Activated naive CD8-positive, alpha-beta T cell treated with anti-CD3 and anti-CD28 coated beads, Interleukin-2, amount 10 ng/mL, durations not matched to agents 7 days and 5 days (primary cell): ENCODE measurements at places on chromosomes 3 and 15.

- H3K27me3 ChIP-seq, result peaks cover 2% of the 10 kb centered on the region
- H3K4me3 ChIP-seq, result no peak overlapping the region
- no peak for DNase-seq
These were observed 2.8 kb upstream of the GP5 start for GRCh38 chr3:194401868-194402329.

- no peaks in the 10 kb centered on the region for H3K27me3 ChIP-seq
- H3K4me3 ChIP-seq, result no peak overlapping the region
- no peak overlapping the region for H3K27ac ChIP-seq
- no peak for DNase-seq
- H3K4me1 ChIP-seq, result no peaks in the 10 kb centered on the region
These were observed 205.5 kb downstream of the MECOM start for GRCh38 chr3:169457807-169458697.

GRCh38 chr3:172687501-172687900, 23.4 kb downstream of the NCEH1 start:
- no peak for DNase-seq
- H3K4me3 ChIP-seq, result no peak overlapping the region
- H3K36me3 ChIP-seq, result no peaks in the 10 kb centered on the region
- H3K27ac ChIP-seq, result no peak overlapping the region

DNA sequence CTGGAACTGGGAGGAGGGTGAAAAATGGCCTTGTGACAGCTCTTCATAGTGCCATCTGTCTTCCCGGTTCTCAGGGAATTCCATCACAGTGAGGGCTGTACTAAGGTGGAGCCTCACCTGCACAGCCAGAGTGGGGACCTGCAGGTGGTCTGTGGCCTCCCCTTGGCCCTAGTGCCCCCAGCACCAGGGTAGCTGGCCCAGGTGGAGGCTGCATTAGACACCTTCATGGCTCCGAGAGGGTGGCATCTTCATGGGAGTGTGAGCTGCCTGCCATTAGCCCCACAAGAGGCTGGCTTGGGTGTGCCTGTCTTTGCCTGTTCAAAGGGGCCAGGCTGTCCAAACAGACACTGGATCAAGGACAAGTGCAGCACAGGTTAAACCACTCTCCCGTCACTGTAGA, 95.5 kb upstream of the PRR23E start:
- no peaks in the 10 kb centered on the region for H3K4me1 ChIP-seq
- no peaks in the 10 kb centered on the region for H3K27me3 ChIP-seq
- no peak for DNase-seq

DNA sequence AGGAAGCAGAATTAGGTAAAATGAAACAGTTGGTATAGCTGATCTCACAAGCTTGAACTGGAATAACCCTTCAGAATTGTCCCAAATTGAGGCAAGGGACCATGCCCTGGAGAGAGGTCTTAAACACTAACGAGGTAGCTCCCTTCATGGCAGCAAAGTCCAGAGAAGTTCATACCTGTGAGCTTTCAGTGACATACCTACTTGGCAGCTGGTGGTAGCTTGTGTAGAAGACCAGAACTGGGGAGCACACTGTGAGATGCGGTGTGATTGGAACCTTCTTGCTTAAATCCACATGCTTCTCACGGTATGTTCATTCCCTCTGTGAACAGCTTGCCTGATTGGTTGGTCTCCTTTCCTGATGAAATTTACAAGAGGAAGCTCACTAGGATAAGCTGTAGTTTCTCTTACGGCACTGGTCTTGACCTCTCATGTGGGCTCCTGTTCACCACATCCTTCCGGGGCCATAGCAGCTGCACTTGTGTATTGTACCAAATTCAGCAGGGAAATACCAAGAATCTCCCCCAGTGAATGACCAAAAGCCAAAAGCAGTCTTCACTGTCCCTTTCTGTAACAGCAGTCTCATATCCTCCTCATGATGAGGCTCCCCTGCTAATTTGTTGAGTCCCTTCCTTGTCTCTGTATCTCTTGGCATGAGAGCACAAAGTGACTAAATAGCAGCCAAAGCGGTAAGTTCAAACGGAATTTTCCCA, 483.7 kb upstream of the FRG2C start:
- no peak overlapping the region for H3K27ac ChIP-seq
- H3K4me3 ChIP-seq, result no peak overlapping the region
- H3K27me3 ChIP-seq, result no peaks in the 10 kb centered on the region
- H3K36me3 ChIP-seq, result no peaks in the 10 kb centered on the region
- H3K4me1 ChIP-seq, result no peaks in the 10 kb centered on the region
- no peak for DNase-seq

GRCh38 chr3:180433152-180433551, 168.8 kb upstream of the TTC14 start:
- no peak overlapping the region for H3K4me3 ChIP-seq
- no peak for DNase-seq
- H3K36me3 ChIP-seq, result no peaks in the 10 kb centered on the region
- no peak overlapping the region for H3K27ac ChIP-seq
- H3K4me1 ChIP-seq, result no peaks in the 10 kb centered on the region

DNA sequence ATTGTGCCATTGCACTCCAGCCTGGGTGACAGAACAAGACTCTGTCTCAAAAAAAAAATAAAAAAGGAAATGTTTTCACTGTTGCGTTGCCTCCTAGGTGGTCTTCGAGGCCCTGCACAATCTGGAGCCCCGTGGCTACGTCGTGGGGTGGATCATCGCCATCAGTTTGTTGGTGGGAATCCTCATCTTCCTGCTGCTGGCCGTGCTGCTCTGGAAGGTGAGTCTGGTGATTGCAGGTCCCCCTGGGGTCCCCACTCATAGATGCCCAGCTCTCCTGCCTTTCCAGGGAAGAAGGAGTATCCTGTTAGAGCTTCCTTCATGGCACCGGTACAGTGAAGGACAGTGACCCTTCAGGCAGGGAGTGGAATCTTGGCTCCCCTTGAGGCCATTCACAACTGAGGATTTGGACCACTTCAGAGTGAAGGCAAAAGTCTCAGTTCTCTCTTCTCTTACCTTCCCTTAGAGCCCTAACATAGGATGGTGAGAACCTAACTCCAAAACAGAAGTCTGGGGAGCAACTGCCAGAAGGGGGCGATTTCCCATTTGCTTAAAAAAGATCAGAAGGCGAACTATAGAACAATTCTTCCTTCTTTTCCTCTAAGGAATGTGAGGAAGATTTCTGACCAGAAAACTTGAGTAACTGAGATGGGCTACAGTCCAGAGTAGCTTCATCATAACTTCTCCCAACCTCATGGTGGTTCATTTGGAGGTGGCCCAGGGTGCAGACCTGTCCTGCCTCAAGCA, 57.8 kb upstream of the CTDSPL start:
- no peak overlapping the region for H3K4me3 ChIP-seq
- no peaks in the 10 kb centered on the region for H3K36me3 ChIP-seq
- no peak for DNase-seq
- no peaks in the 10 kb centered on the region for H3K4me1 ChIP-seq

GRCh38 chr15:76342058-76342381, 5.4 kb downstream of the ISL2 start:
- peak overlapping the region; percentile 51 for H3K4me3 ChIP-seq
- peak; percentile 46 for DNase-seq
- peaks cover 2% of the 10 kb centered on the region for H3K36me3 ChIP-seq
- H3K27ac ChIP-seq, result no peak overlapping the region
- peaks cover 38% of the 10 kb centered on the region for H3K4me1 ChIP-seq

GRCh38 chr15:35627696-35628095, 81.7 kb upstream of the DPH6 start:
- no peaks in the 10 kb centered on the region for H3K36me3 ChIP-seq
- H3K27me3 ChIP-seq, result peaks cover 4% of the 10 kb centered on the region
- DNase-seq, result no peak
- H3K4me1 ChIP-seq, result no peaks in the 10 kb centered on the region

DNA sequence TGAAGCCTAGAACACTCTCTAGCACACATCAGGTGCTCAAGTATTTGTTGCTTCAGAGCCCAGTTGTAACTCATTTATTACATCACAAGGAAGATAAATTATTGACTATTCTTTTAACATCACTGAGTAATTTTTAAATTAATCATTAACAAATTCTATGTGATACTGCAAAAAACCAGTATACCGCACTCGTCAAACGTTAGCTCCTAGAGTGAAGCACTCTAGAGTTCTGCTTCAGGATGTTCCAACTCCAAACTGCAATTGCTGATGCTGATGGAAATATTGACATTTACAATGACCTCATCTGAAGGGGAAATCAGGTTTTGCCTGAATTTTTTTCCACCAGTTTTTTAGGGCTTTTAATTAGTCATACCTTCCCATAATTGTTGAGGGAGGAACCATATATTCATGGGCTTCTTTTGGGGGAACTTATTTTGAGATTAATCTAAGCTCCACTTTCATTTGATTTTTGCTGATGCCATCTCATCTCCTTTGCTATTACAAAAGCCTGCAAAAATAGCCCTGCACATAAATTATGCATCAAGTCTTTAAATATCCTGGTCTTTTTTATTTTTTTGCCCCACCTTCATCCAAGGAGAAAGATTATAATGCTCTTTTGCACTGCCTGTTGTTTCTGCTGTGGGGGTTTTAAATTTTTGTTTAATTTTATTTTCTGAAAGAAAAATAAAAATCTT, 123.0 kb upstream of the STAC start:
- no peak overlapping the region for H3K27ac ChIP-seq
- no peak overlapping the region for H3K4me3 ChIP-seq

DNA sequence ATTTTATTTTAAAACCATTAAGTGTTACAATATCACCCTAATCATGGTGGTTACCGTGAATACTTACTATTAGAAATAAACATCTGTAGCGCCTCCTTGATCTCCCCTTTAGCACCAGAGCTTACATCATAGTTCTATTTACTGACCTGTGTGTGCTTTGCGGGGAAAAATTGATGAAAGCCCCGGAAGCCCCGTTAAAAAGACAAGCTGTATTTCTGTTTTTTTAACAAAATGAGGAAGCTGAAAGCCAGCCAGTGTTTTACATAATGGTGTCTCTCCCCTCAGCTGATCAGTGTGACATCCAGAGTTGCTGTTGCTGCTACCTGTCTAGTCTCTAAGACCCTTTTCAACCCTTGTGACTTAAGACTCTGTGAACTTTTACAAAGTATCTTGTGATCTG, 100.8 kb downstream of the OPA1 start:
- H3K27ac ChIP-seq, result no peak overlapping the region
- H3K4me1 ChIP-seq, result no peaks in the 10 kb centered on the region
- H3K4me3 ChIP-seq, result no peak overlapping the region

- H3K27me3 ChIP-seq, result peaks cover 3% of the 10 kb centered on the region
- H3K4me1 ChIP-seq, result no peaks in the 10 kb centered on the region
- peaks cover 2% of the 10 kb centered on the region for H3K36me3 ChIP-seq
- no peak for DNase-seq
- H3K4me3 ChIP-seq, result no peak overlapping the region
- H3K27ac ChIP-seq, result no peak overlapping the region
These were observed 205.2 kb downstream of the RBMS3 start for GRCh38 chr3:29486096-29486495.

- no peaks in the 10 kb centered on the region for H3K27me3 ChIP-seq
- H3K4me3 ChIP-seq, result no peak overlapping the region
- no peak for DNase-seq
- peak overlapping the region; percentile 36 for H3K27ac ChIP-seq
- peaks cover 61% of the 10 kb centered on the region for H3K4me1 ChIP-seq
- peaks cover 75% of the 10 kb centered on the region for H3K36me3 ChIP-seq
These were observed 227.6 kb upstream of the BHLHE40 start for GRCh38 chr3:4751502-4752101.

GRCh38 chr3:159902546-159903314, 85.9 kb upstream of the IL12A start:
- peaks cover 11% of the 10 kb centered on the region for H3K27me3 ChIP-seq
- no peak for DNase-seq
- H3K36me3 ChIP-seq, result no peaks in the 10 kb centered on the region

DNA sequence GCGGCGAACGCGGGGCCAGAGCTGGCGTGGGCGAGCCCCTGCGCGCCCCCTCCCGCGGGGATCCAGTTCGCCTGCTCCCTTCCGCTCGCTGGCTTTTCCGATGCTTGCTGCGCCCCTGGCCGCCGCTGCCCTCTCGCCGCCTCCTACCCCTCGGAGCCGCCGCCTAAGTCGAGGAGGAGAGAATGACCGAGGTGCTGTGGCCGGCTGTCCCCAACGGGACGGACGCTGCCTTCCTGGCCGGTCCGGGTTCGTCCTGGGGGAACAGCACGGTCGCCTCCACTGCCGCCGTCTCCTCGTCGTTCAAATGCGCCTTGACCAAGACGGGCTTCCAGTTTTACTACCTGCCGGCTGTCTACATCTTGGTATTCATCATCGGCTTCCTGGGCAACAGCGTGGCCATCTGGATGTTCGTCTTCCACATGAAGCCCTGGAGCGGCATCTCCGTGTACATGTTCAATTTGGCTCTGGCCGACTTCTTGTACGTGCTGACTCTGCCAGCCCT, 721 bp downstream of the P2RY1 start:
- no peaks in the 10 kb centered on the region for H3K36me3 ChIP-seq
- H3K27ac ChIP-seq, result no peak overlapping the region
- no peak for DNase-seq
- peak overlapping the region; percentile 86 for H3K4me3 ChIP-seq
- H3K4me1 ChIP-seq, result peaks cover 11% of the 10 kb centered on the region

GRCh38 chr3:28615071-28615470, 266.4 kb upstream of the AZI2 start:
- H3K4me1 ChIP-seq, result no peaks in the 10 kb centered on the region
- no peak overlapping the region for H3K27ac ChIP-seq
- no peaks in the 10 kb centered on the region for H3K27me3 ChIP-seq

DNA sequence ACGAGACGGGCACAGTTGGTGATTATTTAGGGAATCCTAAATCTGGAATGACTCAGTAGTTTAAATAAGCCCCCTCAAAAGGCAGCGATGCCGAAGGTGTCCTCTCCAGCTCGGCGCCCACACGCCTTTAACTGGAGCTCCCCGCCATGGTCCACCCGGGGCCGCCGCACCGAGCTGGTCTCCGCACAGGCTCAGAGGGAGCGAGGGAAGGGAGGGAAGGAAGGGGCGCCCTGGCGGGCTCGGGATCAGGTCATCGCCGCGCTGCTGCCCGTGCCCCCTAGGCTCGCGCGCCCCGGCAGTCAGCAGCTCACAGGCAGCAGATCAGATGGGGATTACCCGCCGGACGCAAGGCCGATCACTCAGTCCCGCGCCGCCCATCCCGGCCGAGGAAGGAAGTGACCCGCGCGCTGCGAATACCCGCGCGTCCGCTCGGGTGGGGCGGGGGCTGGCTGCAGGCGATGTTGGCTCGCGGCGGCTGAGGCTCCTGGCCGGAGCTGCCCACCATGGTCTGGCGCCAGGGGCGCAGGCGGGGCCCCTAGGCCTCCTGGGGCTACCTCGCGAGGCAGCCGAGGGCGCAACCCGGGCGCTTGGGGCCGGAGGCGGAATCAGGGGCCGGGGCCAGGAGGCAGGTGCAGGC, 318.0 kb downstream of the FGF12 start:
- peak; percentile 41 for DNase-seq
- no peaks in the 10 kb centered on the region for H3K36me3 ChIP-seq
- peak overlapping the region; percentile 18 for H3K4me3 ChIP-seq
- no peak overlapping the region for H3K27ac ChIP-seq
